ENCODE measurements at places on chromosomes 7 and 10.

DNA sequence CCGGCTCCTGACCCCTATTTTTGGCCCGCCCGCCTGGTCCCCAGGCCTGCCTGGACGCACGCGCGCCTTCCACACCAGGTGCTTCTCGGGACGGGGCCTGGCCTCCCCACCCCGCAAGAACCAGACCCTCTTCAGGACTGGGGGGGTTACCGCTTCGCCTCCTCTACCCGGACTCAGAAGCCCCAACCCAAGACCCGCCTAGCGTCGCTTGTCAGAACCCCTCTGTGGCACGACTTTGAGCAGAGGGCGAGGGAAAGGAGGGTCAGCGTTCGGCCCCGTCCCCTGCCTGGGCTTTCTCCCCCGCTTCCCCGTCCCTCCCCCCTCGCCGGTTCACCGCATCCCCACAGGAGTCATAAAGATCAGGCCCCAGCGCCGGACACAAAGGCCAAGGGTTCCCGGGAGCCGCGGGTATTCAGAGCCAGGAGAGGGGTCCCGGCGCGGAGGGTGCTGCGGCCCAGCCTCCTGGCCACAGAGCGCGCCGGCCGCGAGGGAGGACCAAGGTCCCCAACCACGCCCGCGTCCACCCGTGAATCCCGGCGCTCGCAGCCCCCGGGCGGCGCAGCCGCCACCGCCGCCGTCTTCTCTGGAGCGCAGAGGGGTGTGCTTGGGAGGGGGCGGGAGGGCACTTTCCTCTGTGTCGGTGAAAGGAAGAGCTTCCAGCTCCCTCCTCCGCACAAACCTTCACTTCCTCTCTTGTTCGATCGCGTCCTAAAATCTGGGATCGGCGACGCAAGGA is 351.9 kb downstream of the DNAJB6 start:
- DNase-seq, result no peak

- peak; percentile 54 for DNase-seq
These were observed 9.7 kb downstream of the ATP5MF start for GRCh38 chr7:99456288-99456687.

DNA sequence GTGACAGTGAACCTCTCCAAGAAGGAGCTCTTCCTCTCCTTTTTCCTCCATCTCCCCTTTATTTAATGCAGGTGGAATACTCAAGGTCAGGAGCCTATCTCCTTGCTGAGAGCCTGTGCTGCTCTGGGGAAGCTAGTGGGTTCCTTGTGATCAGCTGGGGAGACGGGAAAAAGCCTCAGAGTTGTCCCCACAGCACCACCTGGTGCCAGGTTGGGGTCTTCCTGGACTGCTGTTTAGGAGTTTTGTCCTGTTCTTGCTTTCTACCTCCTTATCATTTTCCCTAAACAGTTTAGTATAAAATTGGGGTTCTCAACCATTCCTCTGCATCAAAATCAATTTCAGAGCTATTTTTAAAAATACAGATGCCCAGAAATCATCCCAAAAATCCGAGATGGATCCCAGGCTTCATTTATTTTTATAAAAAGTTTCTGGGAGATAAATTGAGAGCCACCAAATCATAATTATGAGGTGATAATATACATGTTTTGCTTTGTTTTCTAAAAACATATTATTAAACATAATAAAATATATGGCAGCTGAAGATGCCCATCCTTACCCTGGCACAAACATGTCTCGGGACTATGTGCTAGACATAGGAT is 44.3 kb downstream of the MACC1 start:
- DNase-seq, result peak; percentile 45

- DNase-seq, result no peak
These were observed 27.3 kb downstream of the BNIP3 start for GRCh38 chr10:131954356-131954965.

Data from right cardiac atrium (tissue), 5 donors.